ENCODE measurements at places on chromosomes 1 and 21.
A peak's percentile ranks its signal among the peaks of the same experiment; 100 is the strongest.

DNA sequence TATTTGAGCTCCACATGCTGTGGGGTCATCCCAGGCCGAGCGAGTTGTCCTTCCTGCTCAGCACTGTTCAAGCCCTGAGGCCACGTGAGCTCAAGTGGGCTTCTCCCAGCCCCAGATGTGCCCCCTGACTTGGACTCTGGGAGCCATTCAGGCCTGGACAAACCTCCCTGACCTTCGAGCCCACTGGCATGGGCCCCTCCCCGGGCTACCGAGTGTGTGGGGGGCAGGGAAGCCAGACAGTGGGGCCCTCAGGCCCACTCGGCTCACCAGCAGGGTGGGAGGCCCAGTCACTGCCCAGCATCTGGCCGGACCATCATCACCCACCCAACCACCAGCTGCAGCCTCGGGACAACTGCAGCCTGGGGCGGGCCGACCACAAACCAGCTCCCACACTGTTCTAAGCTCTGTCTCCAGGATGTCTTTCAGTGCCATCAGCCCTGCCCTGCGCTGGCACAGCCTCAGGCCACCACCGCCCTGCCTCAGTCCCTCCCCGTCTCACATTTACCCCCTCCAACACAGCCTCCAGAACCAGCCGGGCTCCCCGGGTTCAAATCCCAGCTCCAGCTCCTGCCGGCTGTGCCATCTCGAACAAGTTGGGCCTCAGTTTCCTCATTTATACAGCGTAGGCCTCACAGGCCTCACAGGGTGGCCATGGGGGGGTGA, 20.9 kb upstream of the PLEKHG5 start:
- DNase-seq = no peak

GRCh38 chr1:41537788-41538351, 53.4 kb upstream of the EDN2 start:
- peak; percentile 89 for DNase-seq

DNA sequence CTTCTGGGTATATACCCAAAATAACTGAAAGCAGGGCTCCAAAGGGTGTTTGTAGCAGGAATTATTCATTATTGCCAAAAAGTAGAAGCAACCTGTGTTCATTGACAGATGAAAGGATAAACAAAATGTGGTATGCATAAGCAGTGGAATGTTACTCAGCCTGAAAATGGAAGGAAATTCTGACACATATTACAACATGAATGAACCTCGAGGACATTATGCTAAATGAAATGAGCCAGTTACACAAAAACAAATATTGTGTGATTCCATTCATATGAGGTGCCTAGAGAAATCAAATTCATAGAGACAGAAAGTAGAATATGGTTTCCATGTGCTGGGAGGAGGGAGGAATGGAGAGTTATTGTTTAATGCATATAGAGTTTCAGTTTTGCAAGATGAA, 86.3 kb upstream of the ARTN start:
- DNase-seq = peak; percentile 14

GRCh38 chr1:162541619-162542141, 19.8 kb upstream of the UAP1 start:
- DNase-seq = peak; percentile 98

- DNase-seq = peak; percentile 72
Observed at GRCh38 chr1:63615768-63616420, 22.7 kb downstream of the PGM1 start.

DNA sequence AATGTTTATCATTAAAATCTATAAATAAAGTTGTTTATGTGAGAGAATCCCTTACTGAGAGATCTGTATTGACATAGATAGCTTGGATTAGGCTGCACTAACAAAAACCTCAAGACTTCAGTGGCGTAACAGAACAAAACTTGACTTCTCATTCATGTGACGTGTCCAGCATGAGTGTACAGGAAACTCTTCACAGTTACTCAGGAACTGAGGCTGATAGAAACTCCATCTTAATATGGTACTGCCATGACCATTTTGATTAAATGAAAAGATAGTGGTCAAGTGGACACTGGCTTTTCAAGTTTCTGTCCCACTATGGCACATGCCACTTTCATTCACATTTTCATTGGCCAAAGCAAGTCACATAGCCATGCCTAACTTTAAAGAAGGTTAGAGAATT, 3.7 kb downstream of the ST3GAL3 start:
- DNase-seq = peak; percentile 59

DNA sequence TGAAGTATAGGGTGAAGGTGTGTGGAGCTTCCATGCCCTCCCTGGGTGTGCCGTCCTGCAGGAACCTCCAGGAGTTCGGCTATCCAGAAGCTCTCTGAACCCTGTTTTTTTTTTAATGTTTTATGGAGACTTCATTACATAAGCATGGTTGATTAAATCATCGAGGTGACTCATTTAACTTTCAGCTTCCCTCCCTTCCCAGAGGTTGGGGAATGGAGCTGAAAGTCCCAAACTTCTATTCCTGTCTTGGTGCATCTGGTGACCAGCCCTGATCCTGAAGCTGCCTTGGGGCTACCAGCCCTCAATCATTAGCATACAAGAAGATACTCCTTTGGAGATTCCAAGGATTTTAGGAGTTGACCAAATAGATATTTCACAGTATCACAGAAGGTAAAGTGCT, 9.5 kb downstream of the RRP15 start:
- peak; percentile 11 for DNase-seq

- no peak for DNase-seq
Observed at GRCh38 chr21:29102791-29103257, 27.6 kb upstream of the MAP3K7CL start.

DNA sequence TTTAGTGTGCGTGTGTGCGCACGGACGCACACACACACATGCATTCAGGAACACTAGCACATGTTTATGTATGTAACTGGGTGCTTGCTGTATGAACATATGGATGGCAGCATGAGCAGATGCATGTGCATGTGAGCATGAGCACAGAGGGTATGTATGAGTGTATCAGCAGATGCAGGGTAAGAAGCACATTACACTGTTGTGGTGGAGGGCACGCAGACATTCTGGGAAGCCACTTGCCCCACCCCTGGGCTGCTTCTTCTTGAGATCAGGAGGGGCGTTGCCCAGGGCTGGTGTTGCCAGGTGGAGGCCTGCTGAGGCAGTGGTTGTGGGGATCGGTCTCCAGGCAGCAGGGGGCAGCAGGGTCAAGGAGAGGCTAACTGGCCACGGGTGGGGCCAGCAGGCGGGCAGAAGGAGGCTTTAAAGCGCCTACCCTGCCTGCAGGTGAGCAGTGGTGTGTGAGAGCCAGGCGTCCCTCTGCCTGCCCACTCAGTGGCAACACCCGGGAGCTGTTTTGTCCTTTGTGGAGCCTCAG, 3.9 kb upstream of the P3R3URF start:
- DNase-seq = no peak

GRCh38 chr1:5901841-5902240, 90.4 kb downstream of the NPHP4 start:
- DNase-seq = no peak

DNA sequence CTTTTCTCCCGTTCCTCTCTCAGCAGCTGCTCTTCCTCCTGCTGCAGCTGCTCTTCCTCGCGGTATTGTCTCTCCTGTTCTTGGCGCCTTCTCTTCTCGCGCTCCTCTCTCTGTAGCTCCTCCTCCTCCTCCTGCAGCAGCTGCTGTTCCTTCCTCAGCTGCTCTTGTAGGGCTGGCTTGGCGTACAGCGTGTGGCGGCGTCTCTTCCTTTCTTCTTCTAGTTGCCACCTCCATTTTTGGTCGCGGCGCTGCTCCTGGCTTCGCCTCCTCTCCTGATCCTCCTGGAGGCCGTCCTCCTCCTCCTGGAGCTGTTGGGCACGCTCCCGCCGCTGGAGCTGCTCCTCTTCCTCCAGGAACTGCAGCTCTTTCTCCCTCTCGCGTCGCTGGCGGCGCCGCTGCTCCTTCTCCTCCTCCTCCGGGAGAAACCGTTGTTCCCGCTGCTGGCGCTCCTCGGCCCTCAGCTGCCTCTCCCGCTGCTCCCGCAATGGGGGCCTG, 4.8 kb downstream of the TCHH start:
- DNase-seq = peak; percentile 38

GRCh38 chr1:56627636-56628039, 17.5 kb upstream of the PRKAA2 start:
- peak; percentile 28 for DNase-seq

- DNase-seq = no peak
Observed at GRCh38 chr1:58136387-58136786, 410.1 kb downstream of the OMA1 start.

DNA sequence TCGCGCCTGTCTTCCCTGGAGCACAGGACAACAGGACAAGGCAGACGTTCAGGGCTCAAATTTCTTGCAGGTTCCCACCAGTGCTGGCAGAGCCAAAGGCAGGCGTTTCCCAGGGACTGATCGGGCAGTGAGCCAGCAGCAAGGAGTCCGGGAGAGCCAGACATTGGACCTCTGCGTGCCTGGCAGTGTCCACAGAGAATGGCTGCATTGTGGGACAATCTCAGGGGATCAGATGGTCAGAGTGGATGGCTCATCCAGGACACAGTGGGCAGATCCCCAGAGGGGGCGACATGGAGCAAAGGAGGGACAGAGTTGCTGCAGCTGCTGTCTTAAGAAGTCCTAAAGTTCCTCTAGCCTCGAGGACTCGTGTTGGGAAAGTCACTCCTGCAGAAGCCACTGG, 4.6 kb downstream of the TMEM63A start:
- peak; percentile 54 for DNase-seq

GRCh38 chr1:59926381-59927123, at the start of gene CYP2J2:
CYP2J2 (minus strand) TSS chr1:59926773; CDS start chr1:59926746, 27 bp downstream.
- DNase-seq = peak; percentile 44

DNA sequence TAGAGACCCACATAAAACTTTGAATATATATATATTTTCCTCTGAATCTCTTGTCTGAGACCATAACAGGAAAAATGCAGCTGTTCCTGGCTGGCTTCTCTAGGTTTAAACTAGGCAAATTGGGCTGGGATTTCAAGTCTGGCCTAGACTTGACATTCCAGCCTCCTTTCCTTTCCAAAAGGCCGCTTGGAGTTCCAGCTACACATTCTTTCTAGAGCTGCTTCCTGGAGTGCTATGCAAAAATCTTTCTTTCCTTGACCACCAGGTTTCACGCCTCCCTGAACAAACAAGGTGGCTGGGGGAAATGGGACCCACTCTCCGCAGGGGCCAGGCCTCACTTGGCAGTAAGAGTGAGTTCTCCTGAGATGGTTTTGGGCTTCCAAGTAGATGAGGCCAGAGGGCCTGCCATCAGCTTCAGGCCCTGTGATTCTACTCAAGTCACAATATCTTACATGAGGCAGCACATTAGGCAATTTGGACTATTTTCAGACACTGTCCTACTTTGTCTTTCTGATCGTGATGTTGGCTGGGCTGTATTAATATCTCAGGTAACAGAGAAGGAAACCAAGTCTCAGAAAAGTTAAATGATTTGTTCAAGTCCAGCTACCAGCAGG, 102.4 kb downstream of the FAM78B start:
- no peak for DNase-seq

DNA sequence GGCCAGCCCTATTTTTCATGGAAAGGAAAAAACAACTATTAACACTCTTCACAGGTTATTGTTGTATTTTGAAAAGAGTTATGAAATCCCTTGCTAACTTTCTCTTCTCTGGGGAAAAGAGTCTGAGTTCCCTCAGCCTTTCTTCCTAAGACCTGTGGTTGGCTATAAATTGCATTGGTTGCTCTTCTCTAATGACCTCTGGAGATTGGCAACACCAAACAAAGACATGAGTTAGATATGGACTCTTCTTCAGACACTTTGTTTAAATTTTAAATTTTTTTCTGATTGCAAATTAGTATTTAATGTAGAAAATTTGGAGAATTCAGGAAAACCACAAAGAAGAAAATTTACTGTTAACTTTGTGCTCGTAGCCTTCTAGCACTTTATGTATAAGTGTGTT, 275.7 kb downstream of the PBX1 start:
- peak; percentile 11 for DNase-seq

DNA sequence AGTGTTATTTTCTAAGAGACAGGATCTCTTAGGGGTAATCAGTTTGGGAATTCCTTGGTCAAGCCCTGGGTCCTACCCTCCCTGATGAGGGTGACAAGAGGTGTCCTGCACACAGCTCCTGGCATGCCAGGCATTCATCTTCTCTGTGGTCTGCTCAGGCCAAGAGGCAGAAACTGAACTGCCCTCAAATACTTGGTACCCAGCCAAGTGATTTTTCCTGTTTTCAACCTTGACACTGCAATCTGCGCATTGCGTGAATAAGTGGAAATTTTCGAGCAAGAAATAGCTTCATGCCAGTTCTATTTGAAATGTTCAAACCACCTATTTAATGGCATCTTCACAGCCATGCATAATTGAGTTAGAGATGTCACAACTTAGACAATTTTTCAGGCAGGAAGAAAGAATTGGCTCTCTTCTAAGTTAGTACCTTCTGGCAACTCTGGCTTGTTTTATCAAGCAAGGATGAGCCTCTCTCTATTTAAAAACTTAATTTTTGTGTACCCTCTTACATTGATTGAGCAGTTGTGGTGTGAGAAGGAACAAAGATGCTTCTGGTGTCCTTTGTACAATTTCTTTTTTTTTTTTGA, 27.0 kb downstream of the DNM3 start:
- DNase-seq = no peak

Data from fibroblast of skin of scalp (primary cell).